ENCODE measurements at places on chromosomes 16 and 17.

DNA sequence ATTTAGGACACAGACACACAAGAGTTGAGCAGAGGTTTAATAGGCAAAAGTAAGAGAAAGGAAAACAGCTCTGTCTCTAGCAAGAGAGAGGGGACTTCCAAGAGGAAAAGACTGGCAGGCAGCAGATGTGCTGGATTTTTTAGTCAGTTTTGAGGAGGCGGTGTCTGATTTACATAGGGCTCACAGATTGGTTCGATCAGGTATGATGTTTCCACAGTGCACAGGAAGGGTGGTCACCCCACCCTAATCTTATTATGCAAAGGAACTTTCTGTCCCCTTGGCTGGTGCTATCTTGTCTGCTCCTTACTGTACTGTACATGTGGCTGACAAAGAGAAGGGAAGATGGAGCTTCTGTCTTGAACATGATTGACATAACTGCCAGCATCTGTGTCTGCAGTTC, 25.3 kb downstream of the BFAR start:
- no peak for DNase-seq

- no peak for DNase-seq
These were observed 13.1 kb downstream of the MPO start for GRCh38 chr17:58267347-58268324.

DNA sequence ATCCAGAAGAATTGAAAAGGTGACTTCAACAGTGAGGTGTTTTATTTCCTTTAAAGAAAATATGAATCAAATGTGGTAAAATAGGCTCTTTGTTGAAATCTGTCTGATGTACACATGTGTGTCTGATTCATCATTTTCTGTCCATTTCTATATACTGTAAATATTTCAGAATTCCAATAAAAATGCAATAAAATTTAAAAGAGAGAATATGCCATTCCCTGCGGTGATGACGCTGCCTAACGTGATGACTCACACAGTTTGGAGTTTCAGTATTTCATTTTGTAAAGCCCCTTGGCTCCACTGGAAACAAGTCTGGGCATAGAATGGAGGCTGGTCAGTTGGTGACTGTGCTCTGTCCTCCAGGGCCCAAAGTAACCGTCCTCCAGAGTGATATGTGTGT, 482.5 kb upstream of the CDH5 start:
- DNase-seq, result no peak

DNA sequence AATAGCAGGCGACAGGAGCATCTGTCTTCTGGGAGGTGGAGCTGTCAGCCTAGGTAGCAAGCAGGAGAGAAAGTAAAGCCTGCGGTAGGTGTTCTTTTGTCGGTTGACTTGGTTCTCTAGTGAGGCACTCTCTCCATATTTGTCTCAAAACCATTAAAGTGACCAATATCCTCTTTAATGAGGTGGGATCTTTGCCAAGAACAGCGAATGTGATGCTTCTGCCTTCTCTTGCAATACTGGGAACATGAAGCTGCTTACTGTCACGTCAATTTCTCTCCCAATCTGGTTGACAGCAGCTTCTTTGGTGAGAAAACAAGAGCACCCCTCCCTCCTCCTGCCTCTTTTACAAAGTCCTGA, 176.7 kb downstream of the ABCC12 start:
- no peak for DNase-seq

- DNase-seq, result peak; percentile 49
These were observed 746.4 kb downstream of the CDH11 start for GRCh38 chr16:64375391-64375980.

DNA sequence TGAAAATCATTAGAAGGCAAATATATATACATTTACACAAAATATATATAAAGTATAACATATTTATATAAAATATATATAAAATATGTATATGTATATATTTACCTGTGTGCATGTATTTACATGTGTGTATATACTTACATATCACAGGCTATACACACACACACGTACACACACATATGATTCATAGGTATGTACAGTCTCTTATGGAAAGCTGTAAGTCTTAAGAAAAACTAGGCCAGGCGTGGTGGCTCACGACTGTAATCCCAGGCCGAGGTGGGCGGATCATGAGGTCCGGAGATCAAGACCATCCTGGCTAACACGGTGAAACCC, 14.7 kb downstream of the TOM1L2 start:
- no peak for DNase-seq

- DNase-seq, result peak; percentile 33
These were observed 5.1 kb upstream of the UNC13D start for GRCh38 chr17:75849279-75849646.

DNA sequence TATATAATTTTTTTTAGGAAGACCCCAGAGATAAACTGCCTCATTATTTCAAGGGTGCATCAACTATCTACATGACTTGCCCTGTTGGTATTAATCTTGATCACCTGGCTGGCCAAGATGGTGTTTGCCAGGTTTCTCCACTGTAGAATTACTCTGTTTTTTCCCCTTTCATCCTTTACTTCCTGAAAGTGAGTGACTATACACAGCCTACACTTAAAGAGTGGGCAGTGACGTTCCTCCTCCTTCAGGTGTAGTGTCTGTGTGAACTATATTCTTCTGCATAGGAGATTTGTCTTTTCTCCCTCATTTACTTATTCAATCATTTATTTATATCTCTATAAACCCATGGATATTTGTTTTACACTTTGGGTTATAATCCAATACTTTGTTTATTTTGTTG, 246.7 kb downstream of the IRF8 start:
- no peak for DNase-seq

DNA sequence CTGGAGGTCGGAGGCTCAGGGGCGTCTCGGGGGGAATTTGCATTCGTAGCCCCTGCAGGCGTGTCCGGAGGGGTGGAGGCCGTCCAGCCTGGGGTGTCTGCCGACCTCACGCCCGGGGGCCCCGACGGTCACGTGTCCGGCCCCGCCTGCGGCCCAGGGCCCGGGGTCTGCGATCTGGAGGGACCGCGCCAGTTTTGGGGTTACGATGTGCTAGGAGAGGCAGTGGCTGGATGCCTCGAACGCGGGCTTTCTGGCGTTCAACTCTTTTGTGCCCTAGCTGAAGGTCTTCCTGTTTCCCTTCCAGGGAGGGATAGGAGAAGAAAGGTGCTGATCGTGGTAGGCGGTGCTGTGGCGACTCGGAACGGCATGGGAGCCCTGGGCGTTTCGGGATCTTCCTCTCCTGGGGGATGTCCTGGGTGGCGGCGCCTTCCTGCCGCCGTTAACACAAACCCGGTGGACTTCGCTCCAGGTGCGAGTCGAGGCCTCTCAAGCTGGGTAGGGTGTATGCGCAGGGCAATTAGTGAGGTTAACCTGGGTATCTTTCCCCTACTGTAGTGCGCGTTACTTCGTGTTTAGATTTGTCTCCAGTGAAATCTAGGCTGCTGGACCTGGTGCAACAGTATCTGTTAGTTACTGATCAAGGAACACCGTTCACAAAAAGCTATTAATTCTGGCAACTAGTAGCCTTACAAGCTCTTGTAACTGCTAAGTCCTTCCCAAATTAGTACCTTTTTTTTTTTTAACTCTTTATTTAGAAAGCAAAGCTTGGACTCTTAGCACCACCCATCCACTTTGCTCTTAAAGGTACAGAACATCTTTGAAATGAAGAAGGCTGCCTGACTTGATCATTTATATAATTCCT, 1.3 kb downstream of the AKAP1 start:
- peak; percentile 45 for DNase-seq

- no peak for DNase-seq
These were observed 50.4 kb upstream of the ENPP7 start for GRCh38 chr17:79680318-79680695.

DNA sequence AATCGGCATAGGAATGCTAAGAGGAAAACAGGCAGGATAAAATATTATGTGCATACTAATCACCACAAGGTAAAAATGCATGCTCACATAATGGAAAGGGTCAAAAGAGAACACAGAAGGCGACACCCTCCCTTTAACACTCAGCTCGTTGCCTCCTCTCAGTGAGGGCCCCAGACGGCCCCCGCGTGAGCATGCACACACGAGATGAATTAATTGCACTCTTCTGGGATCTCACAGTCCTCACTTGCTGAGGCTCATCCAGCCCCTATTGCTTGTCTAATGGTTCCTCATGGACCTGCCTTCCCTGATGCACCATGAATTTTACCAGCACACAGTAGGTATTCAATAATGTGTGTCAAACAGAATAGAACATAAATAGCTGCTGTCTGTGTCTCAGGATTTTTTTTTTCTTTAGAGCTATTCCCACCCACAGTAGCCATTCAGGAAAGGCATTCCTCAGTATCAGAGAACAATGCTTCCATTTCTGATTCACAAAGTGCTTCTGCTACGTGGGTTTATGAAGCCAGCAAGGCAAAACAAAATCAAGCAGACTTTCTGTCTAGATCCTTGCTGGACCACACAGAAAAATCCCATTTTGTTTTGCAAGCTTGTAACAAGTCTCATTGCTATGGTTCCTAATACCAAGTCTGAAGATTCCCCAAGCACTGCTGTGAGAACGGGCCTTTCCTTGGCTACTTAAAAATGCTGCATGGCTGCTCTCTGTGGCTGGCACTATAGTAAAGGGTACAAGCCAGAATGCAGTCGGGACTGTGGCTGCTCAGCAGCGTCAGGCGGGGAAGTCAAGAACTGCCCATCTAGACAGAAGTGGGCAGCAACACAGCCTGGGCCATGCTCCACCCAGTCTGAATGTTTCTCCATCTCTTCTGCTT, 43.6 kb downstream of the TOM1L2 start:
- DNase-seq, result no peak

GRCh38 chr16:31472709-31473203, 804 bp downstream of the TGFB1I1 start:
- peak; percentile 82 for DNase-seq

GRCh38 chr17:31256936-31257335, 40.1 kb downstream of the OMG start:
- no peak for DNase-seq

GRCh38 chr17:70314096-70314495, 144.8 kb downstream of the KCNJ2 start:
- no peak for DNase-seq

- no peak for DNase-seq
These were observed 279.0 kb downstream of the PMP22 start for GRCh38 chr17:14986127-14986526.

- DNase-seq, result no peak
These were observed 11.3 kb downstream of the PRSS22 start for GRCh38 chr16:2846511-2847310.

GRCh38 chr16:2761886-2762583, 9.6 kb downstream of the SRRM2 start:
- no peak for DNase-seq

GRCh38 chr17:30376621-30377452, 1.9 kb upstream of the CPD start:
- peak; percentile 34 for DNase-seq

GRCh38 chr16:58636466-58636865, 6.8 kb upstream of the CNOT1 start:
- DNase-seq, result no peak

DNA sequence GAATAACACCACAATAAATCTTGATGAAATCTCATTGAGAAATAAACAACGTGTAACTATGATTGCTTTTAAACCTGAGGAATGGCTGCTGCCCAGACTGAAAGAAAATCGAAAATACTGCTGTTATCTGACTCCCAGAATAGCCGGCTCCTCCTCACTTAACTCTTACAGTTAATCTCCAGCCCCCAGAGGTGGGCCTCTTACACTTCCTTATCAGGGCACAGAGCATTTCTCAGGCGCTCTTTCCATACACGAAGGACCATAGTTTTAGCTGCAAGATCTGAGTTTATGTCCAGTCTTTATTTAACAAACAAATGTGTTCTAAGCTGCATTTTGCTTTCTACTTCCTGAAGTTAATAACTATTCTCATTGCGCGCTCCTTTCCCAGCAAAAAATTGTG, 206.9 kb downstream of the MAP2K4 start:
- no peak for DNase-seq

DNA sequence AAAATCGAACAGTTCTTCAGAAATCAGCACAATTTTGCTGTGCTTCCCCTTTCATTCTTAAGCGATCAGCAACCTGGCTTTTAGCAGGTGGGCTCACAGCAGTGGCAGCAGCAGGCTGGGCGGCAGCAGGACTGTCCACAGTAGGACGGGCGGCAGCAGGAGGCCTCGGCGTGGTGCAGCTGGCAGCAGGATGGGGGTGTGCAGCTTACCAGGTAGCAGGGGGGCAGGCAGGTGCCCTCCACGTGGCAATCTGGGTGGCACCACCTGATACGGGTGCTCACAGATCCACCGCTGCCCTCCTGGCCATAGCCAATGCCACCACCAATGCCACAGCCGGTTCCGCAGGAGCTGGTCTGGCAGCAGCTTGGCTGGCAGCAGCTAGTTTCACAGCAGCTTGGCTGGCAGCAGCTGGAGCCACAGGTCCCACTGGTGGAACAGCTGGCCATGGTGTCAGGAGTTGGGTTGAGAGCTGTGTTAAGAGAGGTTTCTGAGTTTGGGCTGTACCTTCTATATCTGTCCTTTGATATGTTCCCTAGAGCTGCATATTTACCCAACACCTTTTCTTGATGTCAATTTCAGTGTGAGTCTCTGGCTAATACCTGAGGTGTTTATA, at the start of gene KRTAP1-4:
Gene KRTAP1-4 (minus strand): TSS at position 563 of the 613 bp plus-strand sequence. CDS start 117 bp downstream, at position 446.
- no peak for DNase-seq

- DNase-seq, result no peak
These were observed 44.4 kb downstream of the PPL start for GRCh38 chr16:4892361-4893102.

DNA sequence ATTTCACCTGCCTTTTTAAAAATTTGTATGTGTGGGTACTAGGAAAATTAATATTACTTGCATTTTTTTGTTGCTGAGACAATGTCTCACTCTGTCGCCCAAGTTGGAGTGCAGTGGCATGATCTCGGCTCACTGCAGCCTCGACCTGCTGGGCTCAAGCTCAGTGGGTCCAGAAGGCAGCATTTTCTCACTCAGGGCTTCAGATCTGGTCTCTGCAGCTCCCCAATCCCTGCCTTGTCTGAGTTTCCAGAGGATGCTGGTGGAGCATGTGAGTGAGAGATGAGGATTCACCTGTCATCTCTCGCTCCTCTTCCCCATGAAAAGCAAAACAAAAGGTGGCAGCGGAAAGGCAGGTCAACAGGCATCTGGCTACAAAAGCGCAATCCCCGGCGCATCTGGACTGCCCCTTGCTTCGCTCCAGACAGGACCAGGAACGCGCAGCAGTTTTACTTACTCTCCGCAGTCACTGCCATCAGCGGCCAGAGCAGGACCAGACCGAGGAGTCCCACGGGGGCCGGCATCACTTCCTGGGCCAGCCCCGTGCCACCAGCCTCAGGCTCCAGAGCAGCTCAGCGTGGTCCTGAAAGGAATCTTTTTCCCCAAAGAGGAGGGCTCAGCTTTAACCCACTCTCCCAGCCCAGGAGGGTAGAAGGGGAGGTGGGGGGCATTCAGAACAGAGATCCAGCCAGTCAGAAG, 59.9 kb downstream of the LITAF start:
- DNase-seq, result no peak

- no peak for DNase-seq
These were observed 8.2 kb upstream of the RSKR start for GRCh38 chr17:28622186-28622585.

DNA sequence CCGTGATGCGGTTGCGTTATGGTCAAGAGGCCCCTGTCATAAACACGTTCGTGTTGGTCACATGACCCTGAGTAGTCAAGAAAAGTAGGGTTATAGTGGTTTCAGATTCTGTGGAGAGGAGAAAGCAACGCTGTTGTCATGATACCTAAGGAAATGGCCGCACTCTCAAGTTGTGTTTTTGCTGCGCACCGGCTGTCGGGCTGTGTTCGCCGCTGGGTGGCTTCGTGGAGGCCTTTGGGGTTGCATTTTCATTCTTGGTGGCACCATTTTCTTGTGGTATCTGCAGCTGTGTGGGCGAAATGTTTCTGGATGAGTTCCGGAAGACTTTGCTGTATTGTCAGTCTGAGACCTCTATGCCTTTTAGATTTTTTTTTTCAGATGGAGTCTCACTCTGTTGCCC, 35.0 kb downstream of the DEF8 start:
- DNase-seq, result no peak

GRCh38 chr17:27569257-27569722, 61.7 kb upstream of the LGALS9 start:
- DNase-seq, result peak; percentile 39
